Islet precursor cell (in vitro differentiated cells): ENCODE measurements at places on chromosomes 12 and 14.

DNA sequence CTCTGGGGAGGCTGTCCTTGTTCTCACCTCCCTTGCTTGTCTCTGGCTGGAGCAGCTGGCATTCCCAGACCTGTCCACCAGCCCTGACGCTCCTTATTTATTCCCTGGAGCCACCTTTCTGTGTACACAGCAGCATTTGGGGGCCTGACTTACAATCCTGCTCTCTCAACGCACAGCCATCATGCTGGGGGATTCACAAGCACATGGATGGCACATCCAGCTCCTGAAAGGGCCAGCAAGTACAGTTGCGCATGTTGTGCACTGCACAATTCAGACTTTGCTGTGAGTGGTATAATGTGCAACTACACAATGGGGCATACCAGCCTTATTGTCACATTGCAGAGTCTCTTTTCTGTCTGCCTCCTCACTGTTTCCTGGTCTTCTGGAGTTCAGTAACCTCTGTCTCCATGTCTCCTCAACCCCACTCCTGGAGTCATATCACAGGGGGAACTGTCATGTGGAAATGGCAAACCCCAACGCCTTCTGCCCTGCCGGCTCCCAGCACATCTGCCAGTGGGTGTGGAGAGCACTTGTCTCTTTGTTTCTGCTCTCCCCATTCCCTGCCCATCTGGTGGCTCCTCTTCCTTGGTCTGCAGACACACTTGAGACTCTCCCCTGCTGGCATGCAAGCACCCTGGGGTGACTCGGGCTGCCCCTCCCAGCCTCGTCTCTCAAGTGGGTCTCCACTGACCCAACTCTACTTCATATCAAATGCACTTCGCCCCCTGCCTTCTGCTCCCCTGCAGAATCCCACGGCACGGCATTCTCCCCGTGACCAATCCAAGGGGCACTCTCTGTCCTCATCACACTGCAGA lies 41.2 kb upstream of the MEG3 start:
- DNase-seq = peak; percentile 32

GRCh38 chr12:81206429-81206828 lies 128.6 kb downstream of the ACSS3 start:
- no peak for DNase-seq

- DNase-seq = peak; percentile 41
These were observed 42.6 kb upstream of the BCL11B start for GRCh38 chr14:99314623-99315022.

DNA sequence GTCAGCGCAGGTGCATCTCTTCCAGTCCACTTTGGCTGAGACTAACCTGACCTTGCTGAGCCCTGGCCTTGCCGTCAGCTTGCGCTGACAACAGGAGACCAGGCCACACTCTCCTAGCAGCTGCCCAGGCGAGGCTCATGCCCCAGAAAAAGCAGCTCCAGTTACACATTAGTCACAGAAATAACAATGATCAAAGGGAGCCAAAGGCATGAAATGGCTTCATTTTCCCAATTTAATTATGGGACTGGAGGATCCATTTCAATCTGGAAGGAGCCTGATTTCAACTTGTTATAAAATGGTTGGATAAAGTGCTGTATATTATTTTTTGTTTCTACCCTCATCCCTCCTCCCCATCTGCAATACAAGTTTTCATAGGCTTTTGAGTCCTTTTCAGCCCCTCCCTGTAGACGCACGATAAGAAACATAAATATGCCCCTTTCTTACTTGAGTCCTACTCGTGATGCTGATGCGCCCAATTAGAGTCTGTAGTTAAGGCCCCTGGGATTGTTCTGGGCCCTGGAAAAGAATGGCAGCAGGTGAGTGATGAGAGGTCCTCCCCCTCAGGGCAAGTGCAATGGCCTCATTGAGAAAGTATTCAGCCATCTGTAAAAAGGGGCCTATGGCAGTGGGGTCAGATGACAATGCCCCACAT lies 376.0 kb downstream of the C12orf75 start:
- peak; percentile 98 for DNase-seq

DNA sequence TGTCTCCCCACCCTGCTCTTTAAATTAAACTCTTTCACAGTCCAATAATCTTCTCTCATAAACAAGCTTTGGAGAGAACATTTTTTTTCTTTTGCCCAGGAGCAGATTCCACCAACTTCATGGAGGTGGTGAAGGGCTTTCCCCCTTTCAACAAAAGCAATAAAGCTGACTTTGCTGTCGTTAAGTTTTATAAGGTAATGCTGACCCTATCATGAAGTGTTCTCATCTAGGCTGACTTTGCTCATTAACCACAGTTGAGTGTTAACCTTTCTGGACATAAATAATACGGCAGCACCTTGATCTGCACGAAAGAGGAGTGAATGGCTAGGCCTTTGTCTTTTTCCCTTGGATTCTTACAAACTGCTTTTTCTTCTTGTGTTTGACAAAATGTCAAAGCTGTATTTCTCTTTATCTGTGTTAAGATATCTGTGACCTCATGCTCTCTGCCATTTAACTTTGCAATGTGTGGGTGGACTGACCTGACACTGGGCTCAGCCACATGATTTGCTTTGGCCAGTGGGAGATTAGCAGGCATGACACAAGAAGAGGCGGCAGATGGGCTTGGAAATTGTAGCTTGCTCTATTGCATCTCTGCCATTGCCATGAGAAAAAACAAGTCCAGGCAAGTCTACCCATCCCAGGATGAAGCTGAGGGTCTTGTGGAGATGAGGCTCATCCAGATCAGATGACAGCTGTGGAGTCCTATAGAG lies 470.9 kb upstream of the CCDC196 start:
- DNase-seq = no peak

GRCh38 chr14:62934439-62934838 lies 110.8 kb downstream of the KCNH5 start:
- no peak for DNase-seq
